WTC11 (cell line): ENCODE measurements at places on chromosomes 12 and 14.
A peak's percentile ranks its signal among the peaks of the same experiment; 100 is the strongest.

GRCh38 chr14:57326253-57326652 lies 57.5 kb downstream of the AP5M1 start:
- no peak overlapping the region for H3K4me3 ChIP-seq
- no peak for DNase-seq
- peaks cover under 1% of the 10 kb centered on the region; the same call in 1 of the 2 replicates for H3K36me3 ChIP-seq
- H3K27me3 ChIP-seq, result peaks cover 4% of the 10 kb centered on the region; the same call in 1 of the 2 replicates

- no peak for DNase-seq
- peaks cover 22% of the 10 kb centered on the region for H3K27me3 ChIP-seq
- H3K36me3 ChIP-seq, result no peaks in the 10 kb centered on the region
- no peak overlapping the region for H3K27ac ChIP-seq
- H3K4me3 ChIP-seq, result no peak overlapping the region
Measured at GRCh38 chr14:58783792-58784511, 146.2 kb downstream of the DACT1 start.

GRCh38 chr14:29321646-29322045 lies 555.1 kb downstream of the FOXG1 start:
- no peaks in the 10 kb centered on the region for H3K4me1 ChIP-seq
- H3K4me3 ChIP-seq, result no peak overlapping the region
- H3K27ac ChIP-seq, result no peak overlapping the region
- no peaks in the 10 kb centered on the region for H3K27me3 ChIP-seq

- no peak overlapping the region for H3K27ac ChIP-seq
- no peak for DNase-seq
- no peak overlapping the region for H3K4me3 ChIP-seq
- no peaks in the 10 kb centered on the region; the same call in 1 of the 2 replicates for H3K4me1 ChIP-seq
Measured at GRCh38 chr12:91053951-91054715, 3.7 kb downstream of the KERA start.

DNA sequence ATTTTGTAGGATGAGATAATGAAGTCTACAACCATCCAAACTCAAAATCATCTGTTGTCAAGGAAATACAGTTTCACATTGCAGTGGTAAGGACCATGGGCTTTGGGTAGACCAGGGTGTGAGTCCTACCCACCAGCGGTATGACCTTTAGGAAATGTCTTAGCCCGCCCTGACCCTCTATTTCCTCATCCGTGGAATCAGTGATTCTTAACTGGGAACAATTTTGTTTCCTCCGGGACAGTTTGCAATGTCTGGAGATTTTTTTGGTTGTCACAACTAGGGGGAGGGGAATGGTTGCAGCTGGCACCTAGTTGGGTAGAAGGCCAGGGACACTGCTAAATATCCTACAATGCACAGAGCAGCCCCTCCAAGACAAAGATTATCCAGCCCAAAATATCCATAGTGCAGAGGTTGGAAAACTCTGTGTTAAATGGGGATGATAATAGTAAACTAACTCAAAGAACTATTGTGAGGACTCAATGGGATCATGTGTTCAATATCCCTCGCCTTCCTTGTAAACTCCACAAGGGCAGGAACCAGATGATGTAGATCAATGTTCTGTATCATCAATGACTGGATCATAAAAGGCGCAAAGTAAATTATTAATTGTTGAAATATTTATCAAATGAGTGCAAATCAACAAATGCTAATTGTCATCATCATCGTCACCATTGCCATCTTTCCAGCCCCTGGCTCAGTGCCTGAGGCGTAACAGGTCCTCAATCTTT lies 15.7 kb upstream of the IFT81 start:
- DNase-seq, result no peak
- H3K4me3 ChIP-seq, result no peak overlapping the region

- no peaks in the 10 kb centered on the region for H3K27me3 ChIP-seq
- no peaks in the 10 kb centered on the region for H3K36me3 ChIP-seq
- H3K27ac ChIP-seq, result no peak overlapping the region
- H3K4me1 ChIP-seq, result no peaks in the 10 kb centered on the region
Measured at GRCh38 chr12:13631873-13632272, 349.5 kb downstream of the GRIN2B start.

DNA sequence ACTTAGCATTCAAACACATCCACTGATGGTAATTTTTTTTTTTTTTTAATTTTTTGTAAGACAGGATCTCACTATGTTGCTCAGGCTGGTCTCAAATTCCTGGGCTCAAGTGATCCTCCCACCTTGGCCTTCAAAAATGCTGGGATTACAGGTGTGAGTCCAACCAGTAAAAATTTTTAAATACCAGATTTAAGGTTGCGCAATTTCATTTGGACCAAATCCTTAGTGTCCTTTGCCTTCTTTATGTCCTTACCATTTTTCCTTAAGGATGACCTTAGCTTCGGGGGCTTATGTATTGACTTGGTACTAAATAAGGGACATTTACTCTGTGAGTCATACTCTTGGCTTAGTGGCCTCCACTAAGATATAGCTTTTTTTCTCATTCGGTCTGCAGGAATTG lies 4.1 kb upstream of the PLBD1 start:
- no peaks in the 10 kb centered on the region for H3K36me3 ChIP-seq
- DNase-seq, result no peak
- peaks cover 11% of the 10 kb centered on the region for H3K27me3 ChIP-seq
- H3K4me3 ChIP-seq, result no peak overlapping the region
- no peak overlapping the region for H3K27ac ChIP-seq

DNA sequence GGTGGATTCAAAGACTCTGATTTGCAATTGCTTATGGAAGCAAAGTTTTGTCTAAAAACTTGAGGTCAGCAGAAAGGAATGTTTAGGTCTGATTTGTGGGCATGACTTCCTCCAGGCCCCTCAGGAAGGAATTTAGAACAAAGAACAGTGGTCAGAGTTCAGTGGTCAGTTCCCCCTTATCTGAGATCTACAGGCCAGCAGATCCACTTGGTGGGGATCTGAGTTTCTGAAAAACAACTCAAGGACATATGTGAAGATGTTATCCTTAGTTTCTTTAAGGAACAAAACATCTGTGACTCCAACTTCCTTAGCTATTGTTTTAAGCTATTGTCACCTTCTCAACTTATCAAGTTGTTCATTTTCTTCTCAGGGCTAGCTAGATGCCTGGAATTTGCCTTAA lies 28.0 kb upstream of the NAA30 start:
- H3K27me3 ChIP-seq, result peaks cover 13% of the 10 kb centered on the region
- H3K4me1 ChIP-seq, result peaks cover 29% of the 10 kb centered on the region
- H3K27ac ChIP-seq, result no peak overlapping the region
- H3K4me3 ChIP-seq, result no peak overlapping the region
- DNase-seq, result no peak

- H3K36me3 ChIP-seq, result peaks cover 18% of the 10 kb centered on the region
- peaks cover 5% of the 10 kb centered on the region; the same call in 1 of the 2 replicates for H3K4me1 ChIP-seq
- no peak overlapping the region for H3K4me3 ChIP-seq
- no peak for DNase-seq
Measured at GRCh38 chr14:91216731-91217226, 27.7 kb downstream of the GPR68 start.

- no peak overlapping the region; the same call in 1 of the 2 replicates for H3K27ac ChIP-seq
- H3K36me3 ChIP-seq, result peaks cover 2% of the 10 kb centered on the region; the same call in 1 of the 2 replicates
- no peak for DNase-seq
- H3K4me3 ChIP-seq, result no peak overlapping the region
Measured at GRCh38 chr14:103767336-103767894, 51.8 kb downstream of the ZFYVE21 start.

DNA sequence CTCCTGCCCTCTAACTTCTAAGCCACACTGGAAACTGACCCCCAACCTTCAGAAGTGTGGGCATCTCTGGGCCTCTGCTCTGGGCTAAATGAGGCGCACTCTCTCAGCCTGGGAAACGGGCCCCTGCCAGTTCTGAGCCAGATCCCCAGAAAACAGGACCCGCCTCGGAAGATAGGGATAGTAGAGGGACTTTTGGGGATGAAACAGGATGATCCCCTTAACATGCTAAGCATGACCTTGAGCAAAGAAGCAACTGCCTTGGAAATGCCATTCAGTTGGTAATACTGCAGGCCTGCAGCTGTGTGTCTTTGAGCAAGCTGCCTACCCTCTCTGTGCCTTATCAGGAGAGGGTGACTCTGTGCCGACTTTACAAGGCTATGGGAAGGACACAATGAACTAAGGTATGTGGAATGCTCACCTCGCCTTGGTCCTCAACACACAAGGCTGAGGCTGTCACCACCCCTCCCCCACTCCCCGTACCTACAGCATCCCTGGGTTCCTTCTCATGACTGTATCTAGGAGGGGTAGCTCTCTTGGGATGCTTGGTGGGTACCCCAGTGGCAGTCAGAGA lies 54.0 kb downstream of the NCOR2 start:
- DNase-seq, result peak; percentile 59
- no peaks in the 10 kb centered on the region for H3K27me3 ChIP-seq
- peaks cover 61% of the 10 kb centered on the region for H3K4me1 ChIP-seq
- H3K36me3 ChIP-seq, result peaks cover 11% of the 10 kb centered on the region
- peak overlapping the region; percentile 91 for H3K27ac ChIP-seq

DNA sequence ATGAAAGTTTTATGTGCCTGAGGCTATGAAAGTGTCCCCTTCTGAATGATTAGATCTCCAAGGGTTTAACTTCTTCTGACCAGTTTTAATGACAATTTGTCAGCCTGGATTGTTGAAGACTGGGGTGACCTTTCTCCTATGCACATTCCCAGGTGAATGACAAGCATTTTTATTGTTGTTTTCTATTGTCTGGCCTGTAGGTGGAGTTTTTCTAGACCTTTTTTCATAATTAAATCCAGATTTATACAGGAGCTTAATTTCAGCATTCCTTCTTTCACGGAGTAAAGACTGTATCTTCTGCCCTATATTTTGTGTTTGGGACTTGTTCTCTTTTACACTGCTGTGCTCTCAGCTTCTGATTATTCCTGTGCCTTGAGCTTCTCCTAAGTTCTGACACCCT lies 125.0 kb upstream of the FAR2 start:
- no peak overlapping the region for H3K4me3 ChIP-seq
- peaks cover 7% of the 10 kb centered on the region for H3K4me1 ChIP-seq
- DNase-seq, result no peak
- H3K27me3 ChIP-seq, result no peaks in the 10 kb centered on the region
- H3K36me3 ChIP-seq, result no peaks in the 10 kb centered on the region

- peaks cover 46% of the 10 kb centered on the region for H3K36me3 ChIP-seq
- H3K27me3 ChIP-seq, result peaks cover 7% of the 10 kb centered on the region; the same call in 1 of the 2 replicates
- no peaks in the 10 kb centered on the region for H3K4me1 ChIP-seq
- peak; percentile 74 for DNase-seq
- no peak overlapping the region for H3K27ac ChIP-seq
- H3K4me3 ChIP-seq, result no peak overlapping the region; the same call in 1 of the 2 replicates
Measured at GRCh38 chr12:127280393-127281275, 986.3 kb upstream of the TMEM132C start.

- DNase-seq, result no peak
- H3K27ac ChIP-seq, result no peak overlapping the region
- peaks cover 42% of the 10 kb centered on the region for H3K4me1 ChIP-seq
- H3K36me3 ChIP-seq, result no peaks in the 10 kb centered on the region
- H3K4me3 ChIP-seq, result no peak overlapping the region
Measured at GRCh38 chr14:78767436-78767835, 597.3 kb downstream of the NRXN3 start.

- no peak overlapping the region for H3K27ac ChIP-seq
- no peaks in the 10 kb centered on the region for H3K27me3 ChIP-seq
- no peak for DNase-seq
- peaks cover 2% of the 10 kb centered on the region for H3K4me1 ChIP-seq
- H3K36me3 ChIP-seq, result peaks cover 44% of the 10 kb centered on the region
- no peak overlapping the region for H3K4me3 ChIP-seq
Measured at GRCh38 chr14:68098834-68099233, 279.3 kb downstream of the RAD51B start.

DNA sequence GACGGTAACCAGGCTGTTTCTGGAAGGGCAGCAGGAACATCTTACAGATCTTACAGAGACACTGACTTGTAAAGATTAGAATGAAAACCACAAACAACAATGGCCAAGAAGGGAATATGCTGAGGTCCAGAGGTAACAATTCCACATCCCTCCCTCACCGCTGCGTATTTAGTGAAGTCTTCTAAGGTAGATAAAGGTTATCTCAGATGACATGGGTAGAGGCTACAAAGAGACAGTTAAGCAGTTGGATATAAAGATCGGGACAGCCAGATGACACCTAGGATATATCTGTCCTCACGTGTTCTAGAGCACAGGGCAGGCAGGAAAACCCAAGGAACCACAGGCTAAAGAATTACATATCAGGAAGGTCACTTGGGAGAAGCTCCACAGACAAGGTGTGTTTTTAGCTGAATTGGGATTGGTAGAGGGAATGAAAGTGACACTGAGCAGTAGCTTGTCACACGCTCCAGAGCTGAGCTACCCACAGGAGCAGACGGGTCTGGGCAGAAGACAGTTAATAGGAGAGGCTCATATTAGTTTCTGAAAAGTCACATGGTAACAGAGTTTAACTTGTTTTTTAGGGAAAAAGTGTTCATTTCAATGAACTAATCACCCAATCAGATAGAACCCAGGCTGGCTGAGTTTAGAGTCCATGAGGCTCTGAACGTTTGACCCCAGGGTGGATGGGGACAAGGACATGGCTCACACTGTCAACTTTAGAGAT lies 83.3 kb downstream of the MIA2 start:
- H3K4me3 ChIP-seq, result no peak overlapping the region
- peaks cover 7% of the 10 kb centered on the region; the same call in 1 of the 2 replicates for H3K36me3 ChIP-seq
- H3K27me3 ChIP-seq, result no peaks in the 10 kb centered on the region
- no peak overlapping the region for H3K27ac ChIP-seq

DNA sequence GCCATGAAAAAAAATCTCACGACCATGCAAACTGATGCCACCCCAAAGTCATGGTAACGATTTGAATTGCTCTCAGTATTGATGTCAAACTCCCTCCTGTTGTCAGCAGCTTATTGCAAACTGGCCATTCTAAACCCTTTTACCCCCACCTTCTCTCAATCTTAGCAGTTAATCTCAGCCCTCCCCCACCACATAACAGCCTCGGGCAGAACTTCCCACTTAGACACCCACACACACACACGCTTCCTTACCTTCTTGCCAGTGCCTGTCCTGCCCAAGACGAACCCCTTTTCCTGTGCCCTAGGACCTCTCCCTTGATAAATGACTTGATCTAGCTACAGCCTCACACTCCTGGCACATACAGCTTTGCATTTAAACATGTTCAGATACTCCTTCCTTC lies 56.6 kb downstream of the GPATCH2L start:
- no peak overlapping the region for H3K4me3 ChIP-seq
- peaks cover 25% of the 10 kb centered on the region for H3K4me1 ChIP-seq
- H3K36me3 ChIP-seq, result peaks cover 9% of the 10 kb centered on the region
- no peak for DNase-seq

DNA sequence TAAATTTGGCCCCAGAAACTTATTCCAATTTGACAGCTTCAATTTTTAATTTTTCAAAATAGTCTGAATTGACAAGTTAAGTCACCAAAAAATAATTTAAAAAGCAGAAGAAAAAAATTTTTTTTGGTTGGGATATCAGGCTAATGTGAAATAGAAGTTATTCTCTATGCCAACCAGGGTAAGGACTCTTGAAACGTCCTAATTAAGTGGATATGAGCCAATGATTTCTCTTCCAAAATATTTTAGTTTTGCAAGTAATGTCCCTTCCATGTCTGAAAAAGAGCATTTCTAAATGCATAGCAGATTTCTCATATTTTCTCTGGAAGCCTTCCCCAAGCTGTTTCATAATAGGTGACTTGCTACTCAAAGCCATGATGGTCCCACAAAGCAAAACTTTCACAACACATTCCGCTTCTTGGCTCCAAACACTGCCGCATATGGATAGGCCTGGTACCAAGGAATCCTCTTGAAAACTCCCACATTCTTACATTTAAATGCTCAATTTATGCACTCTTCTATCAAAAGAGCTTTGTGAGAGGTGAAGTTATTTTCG lies 65.1 kb downstream of the SIX6 start:
- no peak overlapping the region for H3K27ac ChIP-seq
- no peaks in the 10 kb centered on the region for H3K36me3 ChIP-seq
- H3K27me3 ChIP-seq, result no peaks in the 10 kb centered on the region
- H3K4me3 ChIP-seq, result no peak overlapping the region

GRCh38 chr12:30930641-30931040 lies 4.1 kb downstream of the TSPAN11 start:
- H3K27ac ChIP-seq, result no peak overlapping the region
- peaks cover 40% of the 10 kb centered on the region for H3K4me1 ChIP-seq
- H3K36me3 ChIP-seq, result peaks cover 15% of the 10 kb centered on the region
- H3K27me3 ChIP-seq, result peaks cover 28% of the 10 kb centered on the region
